Ecto neural progenitor cell (in vitro differentiated cells): ENCODE measurements at places on chromosomes 12 and 14.

- no peak for DNase-seq
Measured at GRCh38 chr14:87252103-87252502, 740.9 kb downstream of the GALC start.

DNA sequence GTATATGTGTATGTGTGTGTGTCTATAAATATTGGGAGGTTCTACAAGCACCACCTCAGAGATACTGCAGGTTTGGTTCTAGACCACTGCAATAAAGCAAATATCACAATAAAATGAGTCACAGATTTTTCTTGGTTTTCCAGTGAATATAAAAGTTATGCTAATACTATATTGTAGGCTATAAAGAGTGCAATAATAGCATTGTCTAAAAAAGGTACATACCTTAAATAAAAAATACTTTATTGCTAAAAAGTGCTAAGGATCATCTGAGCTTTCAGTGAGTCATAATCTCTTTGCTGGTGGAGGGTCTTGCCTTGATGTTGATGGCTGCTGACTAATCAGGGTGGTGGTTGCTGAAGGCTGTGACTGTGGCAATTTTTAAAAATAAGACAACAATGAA lies 111.1 kb downstream of the VEZT start:
- no peak for DNase-seq

GRCh38 chr12:94795520-94795919 lies 145.2 kb upstream of the TMCC3 start:
- no peak for DNase-seq

- no peak for DNase-seq
Measured at GRCh38 chr14:74249433-74250375, 10.5 kb downstream of the VSX2 start.

GRCh38 chr12:93676408-93677194 lies 574 bp upstream of the CRADD start:
- no peak for DNase-seq

GRCh38 chr14:88901991-88902390 lies 77.5 kb downstream of the TTC8 start:
- no peak for DNase-seq

DNA sequence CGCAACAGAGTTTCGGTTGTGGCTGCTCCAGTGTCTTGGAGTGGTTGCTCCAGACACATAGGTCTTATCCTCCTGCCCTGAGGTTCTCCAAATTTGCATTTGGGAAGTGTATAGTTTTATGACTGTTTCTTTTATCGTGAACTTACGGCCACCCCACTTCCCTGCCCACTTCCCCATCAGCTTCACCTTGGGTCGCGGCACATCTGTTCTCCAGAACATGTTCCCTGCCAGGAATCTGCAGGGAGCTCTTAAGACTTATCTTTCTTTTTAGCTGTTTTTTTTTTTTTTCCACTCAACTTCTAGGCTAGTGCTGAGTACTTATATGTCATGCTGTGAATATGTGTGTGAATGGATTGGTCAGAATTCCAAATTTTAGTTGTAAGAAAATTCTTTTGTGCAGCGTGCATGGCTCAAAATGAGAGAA lies 75.4 kb downstream of the ETV6 start:
- no peak for DNase-seq
